ENCODE measurements at places on chromosomes 4 and X.
A peak's percentile ranks its signal among the peaks of the same experiment; 100 is the strongest.

DNA sequence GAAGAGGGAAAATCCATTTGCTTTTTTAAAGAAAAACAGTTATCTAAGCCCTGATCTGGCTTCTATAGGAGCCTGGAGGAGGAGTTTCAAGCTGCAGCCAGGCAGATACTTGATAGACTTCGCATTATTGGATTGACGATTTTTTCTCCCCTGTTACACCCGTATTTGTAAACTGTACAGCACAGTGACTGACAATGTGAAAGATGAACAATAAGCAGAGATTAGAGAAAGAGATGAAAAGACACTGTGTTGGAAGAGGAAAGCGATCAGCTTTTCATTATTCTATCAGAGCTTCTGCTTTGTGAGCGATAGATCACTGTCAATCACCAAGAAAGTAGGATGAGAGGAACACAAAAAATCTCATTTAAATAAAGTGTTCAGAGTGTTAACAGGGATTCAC is 639.2 kb downstream of the TLL1 start:
- no peak for DNase-seq

DNA sequence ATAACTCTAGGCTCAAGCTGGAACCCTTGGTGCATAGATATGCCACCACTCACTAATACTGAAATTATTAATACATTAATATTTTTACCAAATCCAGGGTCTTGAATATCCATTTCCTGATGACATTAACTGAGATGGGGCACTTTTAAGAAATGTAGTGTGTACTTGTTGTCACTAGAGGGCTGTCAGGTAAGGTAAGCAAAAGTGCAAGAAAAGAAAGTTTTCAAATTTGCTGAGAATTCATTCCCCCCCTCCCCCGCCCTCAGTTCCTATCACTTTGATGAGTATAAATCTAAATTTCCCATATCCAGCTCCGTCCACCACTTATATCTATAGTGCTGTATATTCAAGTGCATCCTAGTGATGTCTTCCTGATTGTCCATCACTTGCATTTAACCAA is 20.5 kb upstream of the WDR44 start:
- DNase-seq: no peak

GRCh38 chrX:77977518-77977917 is 8.1 kb upstream of the PGAM4 start:
- DNase-seq: no peak

DNA sequence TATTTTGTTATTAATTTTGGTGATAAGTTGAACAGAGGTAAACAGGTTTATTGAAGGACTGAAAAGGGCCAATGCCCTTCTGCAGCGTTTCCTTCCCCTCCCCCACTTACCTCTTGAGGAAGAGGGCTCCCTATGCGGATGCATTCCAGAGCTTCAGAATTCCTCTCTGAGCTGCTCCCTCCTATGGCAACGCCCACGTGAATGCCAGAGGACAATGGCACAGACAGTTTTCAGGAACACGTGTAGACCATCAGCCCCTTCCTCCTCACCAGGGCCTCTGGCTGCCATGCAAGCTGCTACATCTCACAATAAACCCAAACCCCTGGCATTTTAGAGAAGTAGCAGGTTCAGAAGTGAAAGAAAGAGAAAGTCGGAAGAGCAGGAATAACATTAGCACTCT is 127.9 kb downstream of the CHRDL1 start:
- peak; percentile 65 for DNase-seq

GRCh38 chr4:153258750-153259149 is 54.5 kb downstream of the TRIM2 start:
- DNase-seq: no peak

DNA sequence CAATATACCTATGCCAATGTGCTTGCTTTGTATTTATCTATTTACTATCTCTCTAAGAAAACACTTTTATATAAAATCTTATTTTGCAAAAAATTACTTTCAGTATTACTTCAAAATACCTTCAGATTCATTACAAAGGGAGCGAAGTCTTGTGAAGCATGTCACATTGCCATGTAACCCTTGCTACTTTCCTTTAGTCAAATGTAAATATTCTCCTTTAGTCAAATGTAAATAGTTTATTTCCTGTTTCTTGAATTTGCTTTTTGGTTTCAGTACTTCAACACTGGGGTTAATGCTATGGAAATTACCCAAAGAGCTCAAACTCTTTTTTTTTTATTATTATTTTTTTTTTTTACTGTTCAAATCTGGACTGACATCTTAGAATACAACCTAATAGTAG is 383.3 kb downstream of the GRXCR1 start:
- no peak for DNase-seq

- DNase-seq: no peak
Observed at GRCh38 chrX:49879656-49880277, 483 bp downstream of the USP27X start.

GRCh38 chr4:67256388-67257043 is 288.8 kb downstream of the CENPC start:
- DNase-seq: no peak

DNA sequence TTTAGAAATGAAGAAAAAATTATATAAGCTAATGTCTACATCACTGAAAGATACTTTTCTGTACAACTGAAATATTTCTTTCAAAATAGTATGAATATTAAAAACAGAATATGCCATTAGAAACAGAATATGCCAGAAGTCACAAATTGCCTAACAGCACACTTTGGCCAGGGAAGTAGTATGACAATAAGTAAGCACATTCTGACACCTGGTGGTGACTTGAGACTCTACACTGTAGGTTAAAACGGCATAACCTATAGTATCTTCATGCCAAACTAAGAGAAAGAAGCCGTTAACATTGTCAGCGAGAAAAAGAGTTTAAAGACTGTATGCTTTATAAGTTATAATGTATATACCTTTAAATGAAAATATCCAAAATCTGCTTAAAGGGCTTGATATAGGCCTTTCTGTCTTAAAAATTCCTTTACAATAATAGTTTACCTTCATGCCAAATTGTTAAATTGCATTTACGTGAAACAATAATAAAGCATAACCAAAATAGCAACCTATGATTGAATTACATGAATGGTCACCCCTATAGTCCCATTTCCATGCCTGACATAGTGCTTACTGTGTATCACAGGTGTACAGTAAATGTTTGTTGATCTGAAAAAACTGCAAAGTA is 32.8 kb downstream of the FAM13A start:
- DNase-seq: no peak

DNA sequence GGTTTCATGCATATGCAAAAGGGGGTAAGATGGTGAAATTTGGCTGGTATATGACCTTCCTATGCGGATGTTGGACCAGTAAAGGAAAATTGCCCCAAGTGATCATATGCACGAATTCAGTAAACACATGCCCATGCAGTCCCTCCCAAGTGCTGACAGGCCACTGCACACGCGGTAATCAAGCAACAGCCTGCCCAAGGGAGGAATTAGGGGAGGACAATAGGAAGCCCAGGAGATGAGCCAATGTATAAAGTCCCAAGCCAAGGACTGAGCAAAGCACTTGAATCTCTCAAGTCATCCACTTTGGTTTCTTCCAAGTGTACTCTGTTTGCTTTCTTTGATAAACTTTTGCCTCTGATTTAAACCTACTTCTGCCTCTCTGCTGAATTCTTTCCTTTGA is 21.1 kb downstream of the MAGEB16 start:
- no peak for DNase-seq

DNA sequence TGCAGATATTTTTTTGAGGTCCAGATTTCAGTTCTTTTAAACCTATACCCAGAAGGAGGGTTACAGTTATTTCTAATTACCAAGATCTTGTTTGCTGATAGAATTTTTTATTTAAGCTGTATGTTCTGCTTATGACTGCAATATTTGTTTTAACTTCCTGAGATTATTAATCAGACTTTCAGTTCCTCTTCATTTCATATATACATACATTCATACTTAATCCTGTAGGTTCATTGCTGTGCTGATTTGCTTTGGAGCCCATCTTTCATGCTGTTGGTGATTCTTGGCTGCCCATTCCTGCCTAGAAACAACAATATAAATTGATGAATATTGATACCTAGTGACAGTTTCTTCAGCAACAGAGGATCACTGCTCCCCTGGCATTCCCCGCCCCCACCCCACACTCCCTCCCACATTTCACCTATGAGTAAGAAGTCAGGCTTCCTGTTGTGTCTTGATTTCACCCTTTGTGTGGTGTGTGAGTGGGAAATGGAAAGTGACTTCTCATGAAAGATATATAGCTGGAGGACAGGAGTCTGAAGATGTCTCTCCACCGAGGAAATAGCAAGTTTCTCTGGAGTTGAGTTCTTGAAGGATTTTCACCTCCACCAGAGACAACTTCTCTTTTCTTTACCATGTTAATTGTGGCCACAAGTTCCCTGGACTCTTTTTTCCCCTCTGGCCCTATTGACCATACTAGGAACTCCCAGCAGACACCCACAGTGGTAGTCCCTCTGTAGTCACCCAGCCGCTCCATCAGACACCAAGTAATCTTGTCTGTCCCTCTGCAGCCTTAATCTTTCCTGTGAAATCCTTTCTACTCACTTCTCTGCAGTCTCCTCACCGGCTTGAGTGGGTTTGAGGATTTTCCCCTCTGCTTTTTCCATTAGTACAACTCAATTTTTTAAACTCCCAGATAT is 118.4 kb downstream of the ASB9 start:
- no peak for DNase-seq

DNA sequence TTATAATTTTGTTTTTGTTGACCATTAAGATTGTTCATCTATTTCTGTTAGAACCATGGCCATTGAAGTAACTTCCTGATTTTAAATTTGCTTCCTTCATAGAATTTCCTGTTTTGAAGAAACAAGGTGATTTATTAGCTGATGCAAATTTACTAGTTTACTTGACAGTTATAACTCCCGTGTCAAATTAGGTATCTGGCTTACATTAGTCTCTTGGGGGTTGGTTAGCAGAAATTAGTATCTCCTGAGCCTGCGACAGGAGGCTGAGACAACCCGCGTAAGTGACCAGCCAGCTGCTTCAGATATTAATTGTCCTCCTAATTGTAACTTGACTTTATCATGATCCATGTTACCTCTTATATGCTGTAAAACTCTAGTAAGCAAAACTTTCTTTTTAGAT is 154.3 kb downstream of the CFAP299 start:
- no peak for DNase-seq

DNA sequence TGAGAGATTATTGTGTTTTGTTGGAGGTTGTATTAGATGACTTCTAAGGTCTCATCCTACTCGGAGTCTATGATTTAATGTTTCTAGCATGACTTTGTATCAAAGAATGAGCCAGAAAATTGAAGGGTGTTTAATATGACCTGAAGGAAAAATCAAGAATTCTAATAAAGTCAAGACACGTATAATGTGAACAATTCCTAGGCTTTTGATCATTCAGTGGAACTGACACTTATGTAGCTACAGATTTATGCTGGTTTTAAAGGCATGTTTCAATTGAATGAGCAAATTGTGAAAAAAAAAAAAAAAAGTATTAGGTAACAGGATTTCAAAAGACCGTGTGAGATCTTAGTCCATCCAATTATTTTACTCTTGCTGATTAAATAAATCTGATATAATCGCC is 64.9 kb downstream of the GRID2 start:
- no peak for DNase-seq

- DNase-seq: no peak
Observed at GRCh38 chr4:45629717-45630116, 494.1 kb downstream of the GABRG1 start.

GRCh38 chrX:136714626-136715599 is 65.8 kb downstream of the ARHGEF6 start:
- no peak for DNase-seq

- DNase-seq: no peak
Observed at GRCh38 chr4:20256381-20256881, 4.7 kb downstream of the SLIT2 start.

All from ecto neural progenitor cell (in vitro differentiated cells).